ENCODE measurements at places on chromosomes 7 and 10.

DNA sequence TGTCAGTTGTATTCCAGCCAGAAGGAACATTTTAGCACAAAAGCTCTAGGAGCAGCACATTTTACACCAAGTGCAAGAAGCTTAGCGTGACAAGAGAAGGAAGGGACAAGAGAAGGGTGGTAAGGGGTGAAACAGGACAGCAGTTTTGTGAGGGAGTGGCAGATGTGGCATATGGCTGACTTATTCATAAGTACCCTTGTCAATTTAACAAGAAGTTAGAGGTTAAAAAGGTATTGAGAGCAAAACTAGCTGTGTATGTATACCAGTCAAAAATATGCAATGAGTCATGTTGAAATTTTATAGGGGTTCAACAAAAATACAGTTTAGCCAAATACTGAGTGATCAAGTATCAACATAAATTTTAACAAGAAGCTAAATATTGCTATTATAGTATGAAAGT is 561.5 kb upstream of the POT1 start:
- DNase-seq, result no peak

- DNase-seq, result no peak
Measured at GRCh38 chr10:92809840-92810239, 38.5 kb upstream of the EXOC6 start.

- no peak for DNase-seq
Measured at GRCh38 chr7:156559001-156559400, 81.6 kb upstream of the RNF32 start.

- no peak for DNase-seq
Measured at GRCh38 chr7:85184599-85185423, 2.0 kb downstream of the SEMA3D start.

All from stimulated activated CD8-positive, alpha-beta memory T cell treated with anti-CD3 and anti-CD28 coated beads, Interleukin-7, amount 100 ng/mL, for 48 hours (primary cell).